Mesenteric fat pad (tissue), 1 donor: ENCODE measurements at places on chromosomes 13 and 19.
A peak's percentile ranks its signal among the peaks of the same experiment; 100 is the strongest.

- no peak for DNase-seq
Observed at GRCh38 chr13:63351081-63351480, 1935.4 kb upstream of the PCDH20 start.

- no peak for DNase-seq
Observed at GRCh38 chr13:35225582-35225981, 250.9 kb downstream of the MAB21L1 start.

- no peak for DNase-seq
Observed at GRCh38 chr13:46663206-46664037, 110.5 kb downstream of the LRCH1 start.

- DNase-seq, result peak; percentile 94
Observed at GRCh38 chr19:18417250-18418028, 1.8 kb upstream of the SSBP4 start.

DNA sequence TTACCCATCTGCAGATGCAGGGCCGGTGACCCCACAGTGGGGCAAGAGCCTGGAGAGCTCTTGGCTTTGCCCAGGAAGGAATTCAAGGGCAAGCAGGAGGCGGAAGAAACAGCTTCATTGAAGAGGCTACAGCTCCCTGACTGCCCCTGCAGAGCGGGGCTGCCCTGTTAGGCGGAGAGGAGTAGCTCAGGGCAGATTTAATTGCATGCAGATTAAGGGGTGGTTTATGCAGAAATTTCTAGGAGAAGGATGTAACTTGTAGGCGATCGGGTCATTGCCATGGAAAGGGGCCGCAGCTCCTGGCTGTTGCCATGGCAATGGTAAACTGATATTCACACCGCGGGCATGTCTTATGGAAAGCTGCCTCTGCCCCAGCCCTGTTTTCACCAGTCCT is 94.1 kb downstream of the ATP11A start:
- peak; percentile 45 for DNase-seq

GRCh38 chr13:94524407-94524806 is 44.9 kb upstream of the DCT start:
- no peak for DNase-seq

GRCh38 chr19:23055501-23055900 is 52.5 kb upstream of the ZNF728 start:
- DNase-seq, result no peak

GRCh38 chr19:48746738-48747575 is at the start of gene IZUMO1:
Gene IZUMO1, minus strand, starts transcription at chr19:48746909. Its CDS starts 1,050 bp downstream, at chr19:48745859.
- DNase-seq, result no peak

DNA sequence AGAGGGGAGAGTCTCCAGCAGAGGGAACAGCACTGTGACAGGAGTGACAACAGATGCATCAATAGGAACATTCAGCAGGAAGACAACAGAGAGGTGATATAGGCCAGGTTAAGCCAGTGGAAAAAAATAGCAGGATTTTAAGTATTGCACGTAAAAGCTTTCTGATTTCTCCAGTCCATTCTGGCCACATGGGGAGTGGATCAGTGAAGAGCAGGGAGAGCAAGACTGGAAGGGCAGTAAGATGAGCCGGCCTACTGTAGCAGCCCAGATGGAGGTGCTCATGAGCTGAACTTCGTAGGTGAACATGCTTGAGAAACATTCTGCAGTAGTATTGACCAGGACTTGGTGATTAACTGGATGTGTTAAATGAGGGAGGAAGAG is 1.7 kb downstream of the UTP14C start:
- DNase-seq, result no peak

DNA sequence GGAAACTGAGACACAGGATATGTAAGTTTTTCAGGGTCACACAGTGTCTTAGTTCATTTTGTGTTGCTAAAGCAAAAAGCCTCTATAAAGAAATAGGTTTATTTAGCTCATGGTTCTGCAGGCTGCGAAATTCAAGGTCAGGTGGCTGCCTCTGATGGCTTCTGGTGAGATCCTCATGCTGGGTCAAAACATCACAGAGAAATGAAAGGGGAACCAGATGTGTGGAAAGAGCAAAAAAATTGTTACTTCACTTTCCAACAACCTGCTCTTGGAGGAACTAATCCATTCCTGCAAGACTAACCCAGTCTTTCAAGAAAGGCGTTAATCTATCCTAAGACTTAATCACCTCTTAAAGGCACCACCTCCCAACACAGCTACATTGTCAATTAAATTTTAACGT is 64.2 kb upstream of the UBL3 start:
- no peak for DNase-seq

GRCh38 chr19:23273022-23273589 is 22.9 kb upstream of the ZNF724 start:
- DNase-seq, result no peak

- DNase-seq, result no peak
Observed at GRCh38 chr19:43684326-43684725, 14.4 kb upstream of the PLAUR start.

GRCh38 chr19:2055931-2056836 is 5.1 kb upstream of the MKNK2 start:
- DNase-seq, result no peak

- no peak for DNase-seq
Observed at GRCh38 chr13:104315606-104316005, 1249.4 kb upstream of the SLC10A2 start.

GRCh38 chr13:21549633-21550032 is 54.3 kb downstream of the MICU2 start:
- DNase-seq, result no peak

- no peak for DNase-seq
Observed at GRCh38 chr13:28718196-28718542, 601 bp downstream of the SLC46A3 start.

GRCh38 chr13:102395174-102395573 is 6.7 kb downstream of the FGF14 start:
- DNase-seq, result no peak
